ENCODE measurements at places on chromosomes 3 and 15. TPM values are rescaled to one million over a fixed set of nuclear protein-coding genes. Genes with fewer than 3 reads are reported as not detected.

DNA sequence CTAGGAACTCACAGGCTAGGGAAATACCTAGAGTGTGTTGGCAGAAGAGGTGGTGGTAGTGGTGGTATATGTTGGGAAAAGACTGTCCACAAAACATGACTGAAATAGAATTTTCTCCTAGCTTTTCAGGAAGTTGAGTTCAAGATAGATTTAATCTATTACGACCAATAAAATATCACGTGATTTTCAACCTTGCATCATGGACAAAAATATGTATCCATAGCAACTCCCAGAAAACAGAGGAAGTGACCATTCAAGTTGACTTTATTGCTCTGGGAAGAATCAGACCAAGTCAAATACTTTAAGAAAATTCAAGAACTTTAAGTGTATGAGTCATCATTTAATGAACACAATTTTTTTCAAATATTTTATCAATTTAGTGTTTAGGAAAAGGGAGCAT is 347.0 kb upstream of the ZNF385D start:
- DNase-seq, result no peak

DNA sequence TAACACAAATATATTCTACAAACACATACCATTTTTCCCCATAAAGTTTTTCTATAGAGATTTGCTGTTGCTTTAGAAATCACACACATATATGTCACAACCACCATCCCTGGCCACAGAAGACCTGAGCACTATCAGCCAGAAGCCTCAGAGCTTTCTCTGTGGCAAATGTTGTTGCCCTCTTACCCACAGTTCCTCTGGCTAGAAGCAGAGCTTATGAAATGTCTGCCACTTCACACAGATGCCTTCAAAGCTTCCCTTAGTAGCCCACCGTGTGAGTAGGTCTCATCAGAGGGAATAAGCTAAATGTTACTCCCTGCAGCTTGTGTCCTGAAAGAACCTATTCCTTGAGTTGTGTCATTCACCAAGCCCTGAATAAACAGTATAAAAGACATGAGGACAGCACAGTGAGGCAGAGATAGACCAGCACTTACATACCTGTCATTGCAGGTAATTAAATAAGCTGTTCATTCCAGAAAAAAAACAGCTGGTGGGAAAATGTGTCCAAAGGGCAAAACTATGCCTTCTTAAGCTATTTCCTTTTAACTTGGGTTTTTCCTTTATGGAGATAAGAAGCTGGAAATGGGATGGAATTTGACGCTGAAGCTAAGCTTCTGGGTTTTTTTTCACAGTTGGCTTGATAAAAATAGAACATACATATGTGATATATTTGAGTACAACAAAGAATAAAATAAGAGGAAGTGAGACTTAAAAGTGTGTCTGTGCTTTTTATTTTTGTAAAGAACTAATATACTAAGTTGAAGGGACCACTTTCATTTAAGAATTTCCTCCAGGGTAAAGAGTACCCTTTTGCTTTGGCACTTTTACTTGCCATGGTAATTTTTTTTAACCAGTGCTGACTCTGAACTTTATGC is 391.4 kb downstream of the KCNH8 start:
- DNase-seq, result no peak

GRCh38 chr15:40310001-40310959 is 2.5 kb upstream of the PLCB2 start:
- DNase-seq, result peak; percentile 48

GRCh38 chr3:14457999-14458398 is 55.6 kb downstream of the SLC6A6 start:
- no peak for DNase-seq

MAPKBP1 gene
- total RNA-seq, result 42.3 TPM

SEMA3F gene
- total RNA-seq, result not detected

GRCh38 chr3:127613406-127613805 is 15.2 kb downstream of the MCM2 start:
- no peak for DNase-seq

- no peak for DNase-seq
Observed at GRCh38 chr3:31218082-31218481, 314.6 kb upstream of the STT3B start.

DNA sequence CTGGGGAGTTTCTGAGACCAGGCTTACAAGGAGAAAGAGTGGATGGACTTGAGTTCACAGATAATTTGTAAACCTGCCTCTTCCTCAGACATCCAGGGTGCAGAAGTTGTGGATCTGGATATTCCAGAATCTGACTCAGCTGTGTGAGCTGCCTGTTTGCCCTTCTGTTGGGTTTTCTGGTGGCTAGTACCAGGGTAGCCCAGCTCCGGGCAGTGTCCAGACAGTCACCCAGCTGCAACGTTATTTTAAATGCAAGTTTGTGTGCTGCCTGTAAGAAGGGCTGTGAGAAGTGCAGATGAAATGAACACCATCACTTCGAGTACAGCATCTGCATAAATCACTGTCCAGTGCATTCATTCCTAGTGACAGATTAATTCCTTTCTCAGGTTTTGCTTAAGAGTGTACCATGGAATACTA is 1053.0 kb downstream of the TUSC7 start:
- DNase-seq, result no peak

NUP210 gene
- total RNA-seq, result 91.9 TPM

DNA sequence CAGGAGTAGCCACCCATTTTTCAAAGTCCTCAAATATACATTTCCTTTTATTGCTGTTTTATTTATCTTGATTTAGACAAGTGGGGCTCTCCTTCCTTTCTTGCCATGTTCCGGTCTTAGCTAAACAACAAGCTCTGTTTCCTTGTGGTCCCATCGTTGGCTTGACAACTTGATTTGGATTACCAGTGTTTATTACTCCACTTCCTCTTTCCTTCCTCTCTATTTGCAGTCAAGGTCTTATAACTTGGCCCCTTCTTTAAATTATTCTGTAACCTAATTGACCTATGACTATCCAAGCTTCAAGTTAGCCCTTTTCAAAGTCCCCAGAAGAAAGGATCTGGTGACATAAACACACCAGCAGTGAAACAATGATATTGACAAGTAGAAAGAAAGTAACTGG is 130.6 kb upstream of the STT3B start:
- no peak for DNase-seq

GRCh38 chr15:85706779-85707518 is 87.8 kb downstream of the KLHL25 start:
- DNase-seq, result peak; percentile 31

DNA sequence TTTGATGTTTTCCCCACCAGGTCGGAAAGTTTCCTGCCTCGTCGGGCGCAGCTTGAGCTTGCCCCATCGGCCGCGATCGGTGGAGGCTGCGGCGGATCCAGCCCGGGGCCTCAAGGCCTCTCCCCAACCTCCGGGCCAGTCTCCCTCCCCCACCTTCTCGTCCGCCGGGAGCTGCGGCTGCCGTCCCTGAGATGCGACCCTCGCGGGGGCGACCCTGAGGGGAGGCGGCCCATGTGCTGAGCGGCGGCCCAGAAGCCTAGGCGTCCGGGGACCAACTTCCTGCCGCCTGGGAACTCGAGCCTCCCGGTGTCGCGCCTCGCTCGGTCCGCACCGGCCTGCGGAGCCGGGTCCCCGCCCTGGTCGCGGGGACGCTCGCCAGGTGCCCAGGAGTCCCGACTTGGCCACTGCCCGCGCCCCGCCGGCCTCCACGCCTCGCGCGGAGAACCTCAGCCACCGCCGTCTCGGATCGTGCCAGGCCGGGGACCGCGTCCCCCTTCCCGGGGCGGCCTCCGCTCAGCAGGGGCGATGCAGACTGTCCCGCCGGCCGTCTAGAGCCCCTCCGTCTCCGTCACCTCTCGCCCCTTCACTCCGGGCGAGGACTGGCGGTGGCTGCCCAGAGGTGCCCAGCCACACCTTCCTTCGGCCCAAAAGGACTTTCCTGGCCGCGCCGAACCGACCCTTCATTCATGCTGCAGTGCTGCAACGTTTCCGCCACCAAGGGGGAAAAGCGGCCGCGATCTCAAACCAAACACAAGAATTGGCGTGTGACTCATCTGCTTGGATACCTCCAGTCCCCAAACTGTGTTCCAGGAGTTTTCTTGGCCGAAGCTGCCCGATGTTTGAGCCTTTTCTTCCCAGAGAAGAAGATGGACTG is 656 bp downstream of the SLMAP start:
- peak; percentile 38 for DNase-seq

DNA sequence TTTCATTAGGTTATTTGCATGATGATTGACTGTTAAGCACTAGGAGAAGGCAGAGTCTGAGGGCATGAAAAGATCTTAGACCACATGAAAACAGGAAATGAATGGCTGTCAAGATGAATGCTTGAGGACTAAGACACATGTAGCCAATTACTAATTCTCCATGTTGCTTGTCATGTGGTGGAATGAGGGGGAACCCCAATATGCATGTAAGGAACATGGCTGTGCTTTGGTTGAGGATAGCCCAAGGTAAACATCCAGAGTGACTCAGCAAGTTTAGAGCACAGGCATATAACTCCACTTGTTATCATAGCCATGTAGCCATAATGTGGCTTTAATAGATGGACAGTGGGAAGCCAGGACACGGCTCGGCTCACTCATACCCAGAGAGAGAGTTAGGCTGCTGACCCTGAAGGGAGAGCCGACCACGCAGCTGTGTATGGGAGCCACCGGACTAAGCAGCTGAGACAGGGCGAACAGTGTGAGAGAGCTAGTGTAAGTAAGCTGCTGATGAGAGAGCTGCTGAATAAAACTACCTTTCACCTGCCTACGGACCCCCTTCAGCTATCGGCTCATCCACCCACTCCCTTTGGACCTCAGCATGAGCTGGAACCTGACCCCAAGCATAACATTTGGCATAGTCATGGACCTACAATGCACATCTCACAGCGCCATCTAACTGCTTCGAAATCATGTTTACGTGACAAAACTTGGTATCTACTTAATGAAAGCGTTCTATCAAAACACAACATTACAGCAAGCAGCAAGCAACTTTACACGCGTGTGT is 37.6 kb downstream of the ANO10 start:
- DNase-seq, result no peak

DNA sequence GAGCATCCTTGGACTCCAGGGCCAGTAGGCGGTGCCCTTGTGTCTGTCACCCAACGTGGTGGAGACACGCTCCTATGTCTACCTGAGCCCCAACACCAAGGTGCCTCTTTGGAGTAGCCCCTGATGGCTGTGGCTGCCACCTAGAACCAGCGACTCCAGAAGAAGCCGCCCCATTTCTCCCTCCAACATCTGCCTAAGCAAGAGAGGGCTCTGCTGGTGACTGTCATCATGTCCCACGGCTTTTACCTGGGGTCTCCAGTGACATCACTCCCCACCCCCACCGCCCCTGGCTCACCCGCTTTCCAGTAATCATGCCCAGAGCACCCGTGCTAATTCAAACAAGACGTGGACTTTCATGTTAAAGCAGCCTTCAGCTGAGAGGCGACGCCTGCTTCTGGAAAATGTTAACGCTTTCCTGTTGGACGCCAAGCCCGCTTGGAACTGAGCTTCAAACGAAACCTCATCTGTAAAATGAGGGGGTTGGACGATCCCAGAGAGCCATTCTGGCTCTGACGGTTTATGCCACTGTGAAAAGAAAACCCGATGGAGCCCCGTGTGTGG is 57.0 kb downstream of the ISG20 start:
- no peak for DNase-seq

GAP43 gene
- total RNA-seq, result not detected
